ENCODE measurements at places on chromosomes 16 and 17.

GRCh38 chr17:19534562-19535149, 1.0 kb downstream of the SLC47A1 start:
- no peak for DNase-seq

DNA sequence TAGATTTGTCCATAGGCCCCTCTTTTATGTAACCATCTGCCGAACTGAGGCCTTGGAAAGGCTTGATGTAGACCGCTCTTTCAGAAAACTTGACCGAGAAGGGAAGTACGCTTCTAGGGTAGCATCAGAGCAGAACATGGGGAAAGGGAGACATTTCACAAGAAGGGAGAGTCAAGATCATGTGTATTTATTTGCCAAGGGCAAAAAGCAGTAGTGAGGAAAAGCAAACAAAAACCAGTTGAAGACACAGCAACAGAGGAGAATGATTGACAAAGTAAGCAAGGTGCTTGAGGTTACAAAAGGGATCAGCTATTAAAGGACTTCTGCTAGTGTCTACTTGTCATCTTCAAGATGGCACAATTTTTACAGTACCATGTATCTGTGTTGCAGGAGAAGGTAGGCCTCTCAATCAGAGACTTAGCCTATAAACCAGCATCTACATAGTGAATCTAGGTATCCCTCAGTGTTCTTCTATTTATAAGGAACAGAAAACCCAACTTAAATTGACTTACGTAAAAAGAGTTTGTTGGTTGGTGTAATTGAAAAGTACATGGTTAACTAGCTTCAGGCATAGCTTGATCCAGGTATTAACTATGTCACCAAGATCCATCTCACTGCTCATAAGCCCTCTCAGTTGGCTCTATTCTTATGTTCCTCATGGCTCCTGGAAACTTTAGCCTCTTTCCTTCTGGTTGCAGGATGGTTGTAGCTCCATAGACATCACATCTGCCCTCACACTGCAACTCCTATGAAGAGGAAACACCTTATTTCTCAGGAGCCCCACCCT, 288.4 kb downstream of the IRX3 start:
- no peak for DNase-seq

- DNase-seq, result no peak
Observed at GRCh38 chr16:2366660-2367309, 26.3 kb upstream of the ABCA3 start.

- DNase-seq, result no peak
Observed at GRCh38 chr17:21268596-21269188, 15.5 kb upstream of the NATD1 start.

DNA sequence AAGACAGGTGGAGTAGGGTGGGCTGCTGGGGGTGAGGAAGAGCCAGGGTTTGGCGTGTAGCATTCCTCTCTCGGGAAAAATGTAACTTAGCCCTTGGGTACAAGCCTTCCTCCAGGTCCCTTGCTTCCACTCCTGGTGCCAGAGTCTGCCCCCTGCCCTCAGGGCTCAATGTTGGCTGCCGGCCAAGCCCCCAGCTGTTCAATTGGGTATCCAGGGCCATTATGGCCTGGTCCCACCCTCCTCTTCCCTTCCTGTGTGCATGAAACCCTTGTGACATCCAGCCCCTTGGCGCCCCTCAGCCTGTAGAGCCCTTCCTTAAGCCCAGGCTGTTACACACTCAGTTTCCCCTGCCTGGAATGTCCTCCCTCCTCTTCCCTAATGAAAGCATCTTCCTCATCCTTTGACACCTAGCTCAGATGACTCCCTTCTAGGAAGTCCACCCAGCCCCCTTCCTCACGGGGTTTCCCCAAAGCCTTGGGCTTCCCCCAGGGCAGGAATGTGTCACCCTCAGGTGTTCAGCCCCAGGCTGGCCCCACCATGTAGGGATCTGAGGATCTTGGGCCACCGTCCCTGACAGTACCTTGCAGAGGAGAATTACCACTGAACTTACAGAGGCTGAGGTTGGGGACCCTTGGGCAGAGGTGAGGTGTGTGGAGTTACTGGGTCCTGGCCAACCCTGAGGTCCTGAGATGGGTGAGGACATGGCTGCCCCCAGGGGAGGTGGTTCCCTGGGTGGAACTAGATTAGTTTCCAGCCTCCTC, 30.0 kb downstream of the B9D1 start:
- no peak for DNase-seq

DNA sequence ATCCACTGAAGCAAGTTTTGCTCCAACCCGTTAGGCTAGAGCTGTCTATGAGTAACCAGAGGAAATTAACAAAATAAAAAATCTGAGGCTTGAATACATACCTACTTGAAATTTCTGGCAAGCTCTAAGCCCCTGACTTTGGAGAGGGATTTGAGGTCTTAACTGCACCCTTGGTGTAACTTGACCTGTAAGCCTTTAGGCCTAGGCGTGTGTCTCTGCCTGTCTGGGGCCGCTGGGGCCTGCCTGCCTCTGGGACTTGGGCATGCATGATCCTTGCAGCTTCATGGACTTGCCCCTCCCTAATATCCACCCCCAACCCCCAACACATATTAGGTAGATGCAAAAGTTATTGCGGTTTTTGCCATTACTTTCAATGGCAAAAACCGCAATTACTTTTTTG, 3.7 kb upstream of the CDC42EP4 start:
- DNase-seq, result no peak

GRCh38 chr16:74280448-74280847, 16.2 kb upstream of the PSMD7 start:
- DNase-seq, result no peak

GRCh38 chr17:36524428-36524876, 10.2 kb downstream of the MYO19 start:
- no peak for DNase-seq

DNA sequence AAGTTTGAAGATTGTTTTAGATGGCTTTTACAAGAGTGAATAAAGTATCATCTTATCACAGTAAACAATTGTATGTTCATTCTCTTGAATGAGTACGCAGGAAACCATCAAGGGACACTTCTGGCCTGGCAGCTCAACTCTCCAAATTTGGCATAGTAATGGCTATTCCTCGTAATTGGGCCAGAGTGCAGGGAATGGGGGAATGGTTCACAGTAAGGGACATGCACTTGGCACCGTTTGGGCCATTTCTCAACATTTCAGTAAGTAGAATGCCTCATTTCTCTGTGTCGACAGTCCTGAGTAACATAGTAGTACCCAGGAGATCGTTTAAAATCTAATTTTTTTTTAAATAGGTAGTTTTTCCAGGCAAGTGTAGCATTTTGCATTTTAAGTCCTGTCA, 309.6 kb downstream of the KCNJ2 start:
- DNase-seq, result no peak

DNA sequence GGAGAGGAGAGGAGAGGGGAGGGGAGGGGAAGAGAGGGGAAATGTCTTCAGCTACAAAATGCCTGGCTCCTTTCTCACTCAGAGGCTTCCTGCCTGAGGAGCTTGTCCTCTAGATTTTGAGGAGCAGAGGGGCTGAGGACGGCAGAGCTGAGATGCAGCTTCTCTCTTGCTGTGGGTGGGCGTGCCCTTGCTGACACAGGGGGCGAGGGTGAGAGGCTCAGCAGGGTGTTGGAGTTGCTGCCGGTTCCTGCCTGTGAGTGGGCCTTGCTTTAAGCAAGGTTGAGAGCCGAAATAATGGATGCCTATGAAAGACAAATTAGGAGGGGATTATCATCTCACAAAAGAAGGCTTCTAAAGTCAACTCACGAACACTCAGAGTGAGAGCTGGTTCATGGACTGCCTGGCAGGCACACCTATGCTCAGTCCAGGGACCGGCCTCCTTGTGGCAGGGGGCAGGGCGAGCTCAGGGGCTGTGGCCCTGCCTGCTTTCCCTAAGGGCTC, 215.6 kb downstream of the MSI2 start:
- DNase-seq, result no peak

DNA sequence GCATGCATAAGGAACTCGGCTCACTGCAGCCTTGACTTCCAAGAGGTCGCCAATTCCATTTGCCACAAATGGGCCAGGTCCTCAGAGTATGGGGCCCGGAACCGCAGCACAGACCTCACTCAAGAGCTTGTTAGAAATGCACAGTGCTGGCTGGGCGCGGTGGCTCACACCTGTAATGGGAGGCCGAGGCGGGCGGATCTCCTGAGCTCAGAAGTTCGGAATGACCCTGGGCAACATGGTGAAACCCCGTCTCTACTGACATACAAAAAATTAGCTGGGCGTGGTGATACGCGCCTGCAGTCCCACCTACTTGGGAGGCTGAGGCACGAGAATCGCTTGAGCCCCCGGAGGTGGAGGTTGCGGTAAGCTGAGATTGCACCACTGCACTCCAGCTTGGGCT, 19.6 kb upstream of the N4BP1 start:
- DNase-seq, result no peak

- no peak for DNase-seq
Observed at GRCh38 chr17:45341533-45342158, 24.8 kb upstream of the MAP3K14 start.

GRCh38 chr16:20899477-20900298, 470 bp downstream of the DCUN1D3 start:
- DNase-seq, result no peak

DNA sequence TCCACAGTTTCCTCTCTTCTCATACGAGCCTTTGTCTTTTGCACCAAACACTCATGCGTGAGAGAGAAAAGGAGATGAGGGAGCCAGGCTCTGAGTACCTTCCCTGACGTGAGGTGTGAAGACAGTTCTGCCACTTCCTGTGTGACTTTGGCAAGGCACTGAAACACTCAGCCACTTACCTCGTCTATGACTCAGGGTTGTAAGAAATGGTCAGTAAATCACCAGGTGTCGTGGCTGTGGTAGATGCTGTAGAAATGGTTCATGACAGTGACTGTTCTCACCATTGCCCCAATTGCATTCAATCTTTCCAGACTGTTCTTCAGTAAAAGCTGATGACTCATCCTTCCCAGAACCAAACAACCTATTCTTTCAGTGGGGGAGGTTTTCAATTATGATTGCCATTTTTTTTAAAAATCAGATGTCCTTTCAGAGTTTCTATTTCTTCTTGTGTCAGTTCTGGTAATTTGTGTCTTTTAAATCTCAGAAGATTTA, 49.2 kb upstream of the CBFA2T3 start:
- peak; percentile 31 for DNase-seq

GRCh38 chr16:66444049-66444481, 17.0 kb downstream of the BEAN1 start:
- no peak for DNase-seq

DNA sequence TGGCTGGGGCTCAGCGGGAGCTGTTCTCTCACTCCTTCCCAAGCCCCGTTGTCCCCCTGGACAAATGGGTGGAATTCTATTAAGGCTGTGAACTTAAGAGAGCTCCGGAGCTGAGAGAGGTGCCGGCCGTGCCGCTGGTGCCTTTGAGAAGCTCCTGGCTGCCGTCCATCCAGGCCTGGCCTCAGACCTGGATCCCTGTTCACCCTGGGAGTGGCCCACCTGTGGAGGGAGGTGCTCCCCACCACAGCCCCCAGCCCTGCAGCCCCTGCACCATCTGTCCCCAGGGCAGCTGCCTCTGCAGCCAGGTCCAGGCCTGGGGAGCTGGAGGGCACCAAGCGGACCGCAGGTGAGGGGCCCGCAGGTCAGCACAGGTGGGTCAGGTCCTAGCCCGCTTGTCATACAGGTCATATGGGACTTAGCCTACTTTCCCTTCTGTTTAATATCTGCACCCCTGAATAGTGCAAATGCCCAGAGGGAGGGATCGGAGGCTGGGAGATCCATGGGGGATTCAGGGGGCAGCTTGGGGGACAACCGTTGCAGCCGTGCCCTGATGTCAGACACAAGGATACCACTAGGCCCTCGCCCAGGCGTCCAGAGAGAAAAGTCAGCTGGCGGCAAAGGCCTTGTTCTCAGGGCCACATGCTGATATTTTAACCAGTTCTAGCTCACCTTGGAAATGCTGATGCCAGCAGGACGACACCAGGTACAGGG, 15.2 kb upstream of the METRNL start:
- no peak for DNase-seq

DNA sequence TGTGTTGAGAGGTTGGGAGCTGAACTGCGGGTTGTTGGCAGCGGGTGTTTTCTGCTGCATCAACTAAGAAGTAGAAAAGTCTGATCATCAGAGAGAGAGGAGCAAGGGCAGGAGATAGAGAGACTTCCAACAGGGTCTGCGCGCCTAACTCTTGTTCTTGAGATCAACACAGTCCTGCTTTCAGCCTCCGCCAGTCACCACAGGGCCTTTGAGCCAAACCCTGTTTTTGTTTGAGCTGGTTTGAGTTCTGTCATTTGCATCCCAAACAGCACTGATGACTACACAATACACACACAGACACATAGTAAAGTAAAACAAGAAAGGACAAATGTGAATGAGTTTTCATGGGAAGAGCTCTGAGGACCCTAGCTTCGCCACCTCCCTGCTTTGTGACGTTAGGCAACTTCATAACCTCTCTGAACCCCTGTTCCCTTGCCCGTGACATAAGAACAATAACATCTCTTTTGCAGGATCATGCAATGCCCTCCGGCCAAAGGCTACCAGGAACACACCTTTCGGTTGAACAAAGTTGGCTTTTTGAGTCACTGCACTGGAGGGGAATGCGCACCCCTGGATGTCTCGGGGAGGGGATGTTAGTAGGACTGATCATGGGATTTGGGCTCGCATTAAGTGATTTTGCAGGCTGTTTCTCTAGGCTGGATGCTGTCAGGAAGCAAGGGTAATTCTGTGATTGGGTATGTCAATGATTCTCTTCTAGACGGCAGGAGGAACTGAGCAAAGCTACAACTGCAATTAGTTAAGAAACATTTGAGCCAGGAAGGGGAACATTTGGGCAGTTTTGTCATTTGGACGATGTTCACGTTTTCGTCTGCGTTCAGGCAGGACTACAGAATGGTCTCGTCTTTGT, 92.3 kb downstream of the C16orf78 start:
- DNase-seq, result no peak

GRCh38 chr16:90053902-90054500, 23.1 kb downstream of the PRDM7 start:
- no peak for DNase-seq

- DNase-seq, result no peak
Observed at GRCh38 chr16:5615868-5616642, 518.5 kb upstream of the EEF2KMT start.

- no peak for DNase-seq
Observed at GRCh38 chr17:38994026-38994425, 26.8 kb upstream of the FBXO47 start.

DNA sequence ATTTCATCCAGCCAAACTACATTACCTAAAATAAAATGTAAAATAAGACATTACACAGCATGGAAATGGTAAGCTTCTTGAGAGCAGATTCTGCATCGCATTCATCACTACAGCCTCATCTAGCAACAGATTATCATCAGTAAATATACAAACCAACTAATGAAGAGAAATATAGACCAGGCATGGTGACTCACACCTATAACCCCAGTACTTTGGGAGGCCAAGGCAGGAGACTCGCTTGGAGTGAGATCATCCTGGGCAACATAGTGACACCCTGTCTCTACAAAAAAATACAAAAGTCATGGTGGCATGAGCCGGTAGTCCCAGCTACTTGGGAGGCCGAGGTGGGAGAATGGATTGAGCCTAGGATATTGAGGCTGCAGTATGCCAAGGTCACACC, 19.9 kb downstream of the NCBP3 start:
- no peak for DNase-seq

- no peak for DNase-seq
Observed at GRCh38 chr17:61251939-61252865, 147.4 kb upstream of the TBX2 start.

- DNase-seq, result peak; percentile 65
Observed at GRCh38 chr17:49209061-49209571, 1.3 kb downstream of the GNGT2 start.
